ENCODE measurements at places on chromosomes 5 and 9.

DNA sequence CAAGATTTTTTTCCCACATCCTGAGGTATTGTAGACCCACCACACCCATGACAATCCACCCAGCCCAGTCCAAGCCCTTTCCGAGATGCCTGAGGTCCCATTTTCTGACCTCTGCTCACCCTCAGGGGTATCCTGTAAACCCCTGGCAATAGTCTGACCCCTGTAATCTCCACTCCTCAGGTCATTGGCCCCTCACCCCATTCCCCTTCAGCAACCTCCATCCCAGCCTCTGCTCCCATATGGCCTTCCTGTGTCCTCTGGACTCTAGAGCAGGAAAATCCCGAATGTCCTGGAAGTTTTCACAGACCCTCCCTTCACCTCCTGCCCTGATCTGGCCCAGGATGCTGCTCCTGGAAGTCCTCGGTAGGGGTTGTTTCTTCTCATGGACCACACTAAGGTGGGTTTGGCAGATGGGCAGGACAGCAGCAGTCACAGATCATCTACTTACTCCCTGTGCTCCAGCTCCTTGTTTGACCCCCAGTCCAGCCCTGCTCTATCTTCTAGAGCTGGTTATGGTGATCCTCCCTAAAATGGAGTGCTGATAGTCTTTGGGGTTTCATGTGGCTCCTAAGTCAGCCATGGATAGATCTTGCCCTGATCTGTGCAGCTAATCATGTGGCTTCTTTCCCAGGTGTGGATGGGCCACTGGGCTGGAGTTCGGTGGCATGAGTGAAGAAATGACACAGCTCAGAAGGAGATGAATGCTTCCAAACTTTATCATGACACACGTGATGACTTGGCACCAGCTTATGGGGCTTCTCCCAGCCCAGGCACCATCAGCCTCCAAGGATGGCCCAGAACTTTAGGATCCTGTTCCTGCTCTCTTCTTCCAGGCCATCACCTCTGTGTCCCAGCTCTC lies 12.0 kb upstream of the ACSL6 start:
- DNase-seq: no peak

GRCh38 chr5:53891159-53891558 lies 330.7 kb downstream of the NDUFS4 start:
- no peak for DNase-seq

GRCh38 chr5:58069846-58070245 lies 390.0 kb downstream of the PLK2 start:
- DNase-seq: no peak

DNA sequence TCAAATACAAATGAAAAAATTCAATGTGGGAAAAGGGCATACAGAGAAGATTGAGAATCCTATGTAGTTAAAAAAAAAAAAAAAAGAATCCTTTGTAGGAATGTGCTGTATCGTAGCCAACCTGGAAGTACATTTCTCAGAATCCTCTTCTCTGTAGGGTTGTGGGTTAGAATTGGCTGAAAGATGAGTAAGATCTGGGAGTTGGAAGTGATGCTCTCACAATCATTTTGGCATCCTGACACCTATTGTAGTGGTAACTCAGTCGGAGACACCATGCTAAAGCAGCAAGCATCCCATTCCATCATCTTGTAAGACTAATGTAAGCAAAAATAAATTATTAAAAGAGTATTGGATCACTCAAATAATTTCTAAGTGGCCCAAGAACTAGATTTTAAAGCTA lies 30.6 kb downstream of the MRPL22 start:
- no peak for DNase-seq

Measured in CD4-positive, alpha-beta T cell treated with Interleukin-12 subunit alpha and Interleukin-12 subunit beta, for 1 hour (primary cell).